ENCODE measurements at places on chromosomes 12 and 14.

GRCh38 chr14:72519543-72519942 lies 374.4 kb downstream of the DPF3 start:
- H3K36me3 ChIP-seq: no peaks in the 10 kb centered on the region
- no peak for DNase-seq
- no peaks in the 10 kb centered on the region for H3K27me3 ChIP-seq
- peaks cover 5% of the 10 kb centered on the region for H3K4me1 ChIP-seq
- H3K4me3 ChIP-seq: no peak overlapping the region

- peaks cover 12% of the 10 kb centered on the region for H3K4me1 ChIP-seq
- no peak overlapping the region for H3K27ac ChIP-seq
- H3K4me3 ChIP-seq: no peak overlapping the region
- no peaks in the 10 kb centered on the region for H3K27me3 ChIP-seq
Observed at GRCh38 chr12:29763301-29763683, 20.4 kb downstream of the TMTC1 start.

DNA sequence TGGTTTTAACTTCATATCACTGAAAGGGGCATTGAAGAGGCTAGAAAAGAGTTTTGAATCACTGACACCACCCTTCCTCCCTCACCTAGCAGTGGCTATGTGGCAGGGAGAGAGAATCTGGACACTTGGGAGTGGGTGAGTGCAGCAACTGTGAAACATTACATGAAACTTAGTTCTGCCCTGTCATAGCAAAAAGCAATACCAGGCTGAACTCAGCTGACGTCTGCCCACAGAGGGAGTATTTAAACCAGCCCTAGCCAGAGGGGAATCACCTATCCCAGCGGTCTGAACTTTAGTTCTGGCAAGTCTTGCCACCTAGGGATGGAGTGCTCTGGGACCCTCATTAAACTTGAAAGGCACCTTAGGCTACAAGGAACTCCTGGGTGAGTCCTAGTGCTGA lies 20.7 kb upstream of the UNC79 start:
- H3K27ac ChIP-seq: no peak overlapping the region
- no peak for DNase-seq
- no peaks in the 10 kb centered on the region for H3K4me1 ChIP-seq
- no peaks in the 10 kb centered on the region for H3K36me3 ChIP-seq

GRCh38 chr12:118921761-118922160 lies 59.6 kb upstream of the SRRM4 start:
- no peak overlapping the region for H3K4me3 ChIP-seq
- H3K27ac ChIP-seq: no peak overlapping the region
- no peaks in the 10 kb centered on the region for H3K36me3 ChIP-seq
- DNase-seq: no peak
- no peaks in the 10 kb centered on the region for H3K4me1 ChIP-seq

DNA sequence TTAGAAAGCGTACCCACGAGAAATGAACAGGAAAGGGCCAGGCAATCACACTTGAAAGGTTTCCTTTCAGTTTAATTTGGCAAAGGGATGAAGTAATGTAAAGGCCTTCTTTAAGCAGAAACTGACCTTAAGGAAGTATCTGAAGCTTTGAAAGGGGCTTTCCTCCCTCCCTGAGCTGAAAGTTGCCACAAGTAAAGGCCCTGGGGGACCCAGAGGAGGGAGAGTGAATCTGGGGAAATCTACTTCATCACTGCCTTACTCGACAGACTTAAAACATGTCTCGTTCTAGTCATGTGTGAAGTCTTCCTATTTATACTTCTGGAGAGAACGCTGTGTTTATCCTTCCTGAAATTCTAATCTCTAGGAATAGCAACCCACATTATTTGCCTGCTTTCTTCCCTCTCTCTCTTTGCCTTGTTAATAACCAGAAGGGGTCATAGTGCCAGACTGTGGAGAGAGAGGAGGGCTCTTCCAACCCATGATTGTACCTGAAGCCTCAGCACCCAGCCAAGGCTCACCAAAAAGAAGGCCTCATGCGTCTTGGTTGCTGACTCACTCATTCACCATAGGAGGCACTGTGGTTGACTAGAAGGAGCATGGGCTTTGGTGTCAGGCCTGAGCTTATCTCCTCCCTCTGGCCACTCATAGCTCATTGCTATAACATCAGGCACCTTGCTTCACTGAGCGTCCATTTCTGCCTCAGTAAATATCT lies 10.2 kb upstream of the GPX2 start:
- no peak overlapping the region for H3K4me3 ChIP-seq
- no peaks in the 10 kb centered on the region for H3K27me3 ChIP-seq
- no peak for DNase-seq
- H3K4me1 ChIP-seq: peaks cover 4% of the 10 kb centered on the region
- H3K27ac ChIP-seq: no peak overlapping the region
- peaks cover 41% of the 10 kb centered on the region for H3K36me3 ChIP-seq

DNA sequence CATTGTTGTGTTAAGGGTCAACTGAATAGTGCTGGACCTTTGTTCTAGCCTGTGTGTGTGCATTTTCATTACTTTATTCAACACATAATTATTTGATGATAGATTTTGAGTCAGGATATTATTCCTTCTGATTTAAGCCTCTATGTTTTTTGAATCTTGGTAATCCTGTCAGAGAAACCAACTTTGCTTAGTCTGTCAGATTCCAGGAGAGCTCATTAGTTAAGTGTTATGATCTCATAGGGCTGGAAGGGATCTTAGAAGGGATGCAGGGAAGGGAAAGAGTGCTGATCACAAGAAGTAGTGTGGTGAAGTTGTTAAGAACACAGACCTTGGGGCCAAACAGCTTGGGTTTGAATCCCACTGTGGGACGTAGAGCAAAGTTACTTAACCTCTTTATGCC lies 52.9 kb downstream of the SCN8A start:
- no peak overlapping the region for H3K27ac ChIP-seq
- no peaks in the 10 kb centered on the region for H3K27me3 ChIP-seq
- H3K4me3 ChIP-seq: no peak overlapping the region
- no peak for DNase-seq

GRCh38 chr12:132467511-132467910 lies 22.4 kb upstream of the FBRSL1 start:
- peaks cover 3% of the 10 kb centered on the region for H3K4me1 ChIP-seq
- H3K27ac ChIP-seq: no peak overlapping the region
- H3K36me3 ChIP-seq: no peaks in the 10 kb centered on the region
- H3K4me3 ChIP-seq: no peak overlapping the region

DNA sequence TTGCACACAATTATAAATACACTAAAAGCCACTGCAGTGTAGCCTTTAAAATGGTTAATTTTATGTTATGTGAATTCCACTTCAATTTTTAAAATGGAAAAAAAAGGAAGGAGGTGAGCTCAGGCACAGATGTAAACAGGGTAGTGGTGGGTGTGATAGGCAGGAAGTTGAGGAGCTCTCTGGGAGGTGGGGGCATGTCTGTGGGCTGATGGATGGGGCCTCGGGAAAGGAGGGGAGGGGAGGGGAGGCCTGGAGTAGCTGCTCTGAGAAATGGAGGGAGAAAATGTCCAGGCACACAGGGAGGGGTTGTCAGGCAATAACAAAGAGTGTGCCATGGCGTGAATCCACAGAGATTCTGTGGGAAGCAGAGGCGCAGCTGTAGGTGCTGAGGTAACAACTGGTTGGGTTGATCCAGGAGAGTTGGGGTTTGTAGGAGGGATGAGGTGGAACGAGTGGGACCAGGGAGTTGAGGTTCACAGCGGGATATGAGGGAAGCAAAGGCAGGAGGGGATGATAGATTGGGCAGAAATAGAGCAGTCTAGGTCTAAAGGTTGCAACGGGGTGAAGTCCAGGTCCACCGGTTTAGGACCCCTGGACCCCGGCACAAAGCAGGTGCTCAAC lies 57.2 kb downstream of the LTBP2 start:
- H3K4me3 ChIP-seq: no peak overlapping the region
- no peaks in the 10 kb centered on the region for H3K36me3 ChIP-seq
- H3K27me3 ChIP-seq: no peaks in the 10 kb centered on the region

DNA sequence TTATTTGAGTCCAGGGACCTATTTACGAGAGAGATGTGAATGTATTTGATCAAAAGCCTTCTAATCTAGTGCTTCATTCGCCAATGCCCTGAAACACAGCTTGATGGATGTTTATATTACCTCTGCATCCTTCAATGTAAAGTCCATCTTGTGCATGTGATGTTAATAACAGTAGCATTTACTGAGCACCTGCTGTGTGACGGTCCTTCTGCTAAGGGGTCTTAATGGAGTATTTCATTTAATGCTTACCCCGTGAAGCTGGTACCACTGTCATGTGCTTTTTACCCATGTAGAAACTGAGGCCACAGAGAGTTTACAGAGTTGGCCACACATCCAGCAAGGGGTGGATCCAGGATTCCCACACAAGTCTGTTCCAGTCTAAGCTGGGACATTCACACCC lies 237.3 kb downstream of the ADGRD1 start:
- no peaks in the 10 kb centered on the region for H3K36me3 ChIP-seq
- peaks cover 8% of the 10 kb centered on the region for H3K27me3 ChIP-seq
- no peak for DNase-seq
- H3K4me1 ChIP-seq: no peaks in the 10 kb centered on the region
- no peak overlapping the region for H3K27ac ChIP-seq

DNA sequence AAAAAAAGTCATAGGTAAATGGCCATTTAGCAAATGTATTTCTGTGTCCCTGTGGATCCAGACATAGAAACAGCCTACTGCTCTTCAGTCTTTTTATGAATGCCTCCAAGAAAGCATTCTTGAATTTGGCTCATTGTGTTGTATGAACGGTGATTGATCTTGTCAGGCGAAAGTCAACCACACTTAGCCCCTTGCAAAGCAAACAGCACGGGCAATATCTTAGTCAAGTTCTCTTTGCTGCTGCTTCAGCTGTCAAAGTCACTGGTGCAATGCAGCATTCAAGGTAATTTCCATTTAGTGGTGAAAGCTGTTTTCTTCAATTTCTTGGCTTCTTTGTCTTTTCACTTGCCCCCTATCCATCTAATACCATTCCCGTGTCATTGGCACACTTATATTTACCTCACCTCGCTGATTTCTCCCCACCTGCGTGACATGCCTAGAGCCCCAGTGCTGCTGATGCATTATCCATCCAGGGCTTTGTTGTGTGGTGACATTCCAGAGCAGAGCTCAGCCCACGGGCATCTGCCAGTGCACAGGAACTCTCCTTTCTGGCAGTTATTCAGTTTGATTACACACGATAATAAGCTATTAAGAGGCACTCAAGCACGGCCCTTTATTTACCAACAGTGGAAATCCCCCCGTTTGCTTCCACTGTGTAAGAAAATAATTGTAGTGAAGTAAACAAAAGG lies 362.3 kb upstream of the NOVA1 start:
- H3K4me1 ChIP-seq: no peaks in the 10 kb centered on the region
- H3K27ac ChIP-seq: no peak overlapping the region
- H3K36me3 ChIP-seq: no peaks in the 10 kb centered on the region

GRCh38 chr12:70415987-70416386 lies 49.9 kb downstream of the KCNMB4 start:
- no peak overlapping the region for H3K27ac ChIP-seq
- H3K27me3 ChIP-seq: no peaks in the 10 kb centered on the region
- no peak overlapping the region for H3K4me3 ChIP-seq

DNA sequence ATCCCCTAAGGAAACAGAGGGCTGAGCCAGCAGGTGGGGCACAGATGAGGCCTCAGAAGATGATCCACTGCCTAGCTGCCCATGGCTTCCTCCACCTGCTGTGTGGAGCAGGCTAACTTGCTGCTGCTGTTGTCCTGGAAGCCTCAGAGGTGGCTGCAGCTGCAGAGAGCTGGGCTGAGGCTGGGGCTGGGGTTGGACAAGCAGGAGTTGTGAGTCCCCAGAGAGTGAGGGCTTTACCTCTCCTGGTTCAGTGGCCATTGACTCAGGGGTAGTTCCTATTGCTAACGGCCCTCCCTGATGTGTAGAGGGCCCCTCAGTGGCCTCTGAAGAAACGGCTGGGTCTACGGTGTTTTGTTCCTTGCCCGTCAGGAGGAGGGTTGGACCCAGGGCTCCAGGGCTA lies 13.7 kb upstream of the PRKAG1 start:
- H3K4me3 ChIP-seq: no peak overlapping the region
- no peaks in the 10 kb centered on the region for H3K27me3 ChIP-seq
- H3K27ac ChIP-seq: peak overlapping the region; percentile 62
- H3K36me3 ChIP-seq: peaks cover 87% of the 10 kb centered on the region
- no peak for DNase-seq
- H3K4me1 ChIP-seq: peaks cover 32% of the 10 kb centered on the region

DNA sequence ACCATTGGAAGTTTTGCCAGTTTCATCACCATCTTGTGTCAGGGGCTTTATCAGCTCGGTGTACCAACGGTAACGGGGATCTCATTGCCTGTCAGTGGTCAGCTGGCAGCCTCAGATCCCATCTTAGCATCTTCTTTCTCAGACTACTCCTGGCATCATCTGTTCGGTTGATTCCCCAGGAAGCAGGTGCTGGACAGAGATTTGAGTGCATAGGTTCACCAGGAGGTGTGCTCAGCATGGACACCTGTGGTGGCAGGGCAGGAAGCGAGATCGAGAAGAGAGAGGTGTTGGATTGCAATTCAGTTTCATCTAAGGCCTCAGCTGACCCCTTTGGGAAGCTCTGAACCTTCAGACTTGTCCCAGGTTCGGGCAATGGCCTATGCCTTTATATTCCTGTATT lies 76.0 kb downstream of the C12orf75 start:
- no peak for DNase-seq
- H3K36me3 ChIP-seq: no peaks in the 10 kb centered on the region
- H3K4me3 ChIP-seq: no peak overlapping the region

GRCh38 chr12:57011438-57012424 lies 4.6 kb downstream of the TAC3 start:
- H3K27me3 ChIP-seq: peaks cover 31% of the 10 kb centered on the region
- DNase-seq: no peak
- no peak overlapping the region for H3K4me3 ChIP-seq
- no peak overlapping the region for H3K27ac ChIP-seq

- no peak overlapping the region for H3K27ac ChIP-seq
- no peaks in the 10 kb centered on the region for H3K4me1 ChIP-seq
- DNase-seq: no peak
- H3K36me3 ChIP-seq: no peaks in the 10 kb centered on the region
- H3K4me3 ChIP-seq: no peak overlapping the region
Observed at GRCh38 chr12:30531731-30532678, 163.7 kb downstream of the IPO8 start.

DNA sequence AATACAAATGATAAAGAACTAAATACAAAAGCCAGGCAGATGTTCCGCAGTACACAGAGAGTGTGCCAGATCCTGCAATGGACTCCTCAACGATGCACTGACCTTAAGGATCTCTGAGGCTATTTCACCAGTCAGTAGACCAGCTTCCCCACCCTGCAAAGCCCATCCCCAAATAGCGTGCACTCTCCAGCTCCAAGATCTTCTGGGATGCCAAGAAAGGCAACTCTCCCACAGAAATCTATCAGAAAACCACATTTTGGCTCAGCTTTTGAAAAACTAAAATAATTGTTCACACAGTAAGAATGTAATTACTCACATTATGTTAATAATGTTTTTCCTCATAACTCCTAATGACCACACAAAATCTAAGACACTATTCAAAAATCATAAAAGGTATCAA lies 90.4 kb downstream of the PPP2R5E start:
- no peak overlapping the region for H3K4me3 ChIP-seq
- DNase-seq: no peak
- H3K27ac ChIP-seq: no peak overlapping the region
- H3K27me3 ChIP-seq: no peaks in the 10 kb centered on the region

DNA sequence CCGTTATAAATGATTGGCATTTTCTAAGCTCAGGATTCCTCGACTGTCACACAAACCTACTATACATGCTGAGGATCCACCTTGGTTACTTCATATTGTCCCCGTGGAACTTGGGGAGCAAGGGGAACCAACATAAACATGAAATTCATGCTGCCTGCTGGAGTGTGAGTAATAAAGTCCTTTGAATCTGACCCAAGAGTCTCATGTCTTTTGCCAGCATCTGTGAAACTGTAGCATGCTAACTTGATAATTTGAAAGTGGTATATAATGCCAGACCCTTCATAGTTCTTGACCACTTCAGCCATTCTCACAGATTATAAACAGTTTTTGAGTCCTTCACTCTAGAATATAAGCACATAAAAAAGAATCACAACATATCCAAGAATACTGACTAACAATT lies 17.1 kb downstream of the SLC35F4 start:
- no peaks in the 10 kb centered on the region for H3K4me1 ChIP-seq
- no peaks in the 10 kb centered on the region for H3K36me3 ChIP-seq
- no peaks in the 10 kb centered on the region for H3K27me3 ChIP-seq
- H3K27ac ChIP-seq: no peak overlapping the region
- no peak for DNase-seq
